EL (cell line): ENCODE measurements at places on chromosomes 6 and 20.

DNA sequence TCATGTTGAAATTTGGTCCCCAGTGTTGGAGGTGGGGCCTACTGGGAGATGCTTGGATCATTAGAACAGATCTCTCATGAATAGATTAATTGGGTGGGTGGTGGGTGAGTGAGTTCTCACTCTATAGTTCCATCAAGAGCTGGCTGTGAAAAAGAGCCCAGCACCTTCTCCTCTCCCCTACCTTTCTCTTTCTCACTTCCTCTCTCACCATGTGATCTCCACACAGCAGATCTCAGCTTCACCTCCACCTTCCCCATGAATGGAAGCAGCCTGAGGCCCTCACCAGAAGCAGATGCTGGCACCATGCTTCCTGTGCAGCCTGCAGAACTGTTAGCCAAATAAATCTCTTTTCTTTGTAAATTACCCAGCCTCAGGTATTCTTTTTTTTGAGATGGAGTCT lies 12.9 kb upstream of the GMNN start:
- no peak for DNase-seq

- no peak for DNase-seq
Observed at GRCh38 chr6:135233686-135234491, 52.8 kb downstream of the MYB start.

DNA sequence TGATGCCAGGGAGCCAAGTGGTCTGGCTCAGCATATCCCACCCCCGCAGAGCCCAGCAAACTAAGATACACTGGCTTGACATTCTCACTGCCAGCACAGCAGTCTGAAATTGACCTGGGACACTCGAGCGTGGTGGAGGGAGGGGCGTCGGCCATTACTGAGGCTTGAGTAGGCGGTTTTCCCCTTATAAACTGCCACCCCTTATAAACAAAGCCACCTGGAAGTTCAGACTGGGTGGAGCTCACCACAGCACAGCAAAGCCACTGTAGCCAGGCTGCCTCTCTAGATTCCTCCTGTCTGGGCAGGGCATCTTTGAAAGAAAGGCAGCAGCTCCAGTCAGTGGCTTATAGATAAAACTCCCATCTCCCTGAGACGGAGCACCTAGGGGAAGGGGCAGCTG lies 19.4 kb downstream of the TINAG start:
- DNase-seq, result no peak

GRCh38 chr6:110537208-110538123 lies 61.1 kb upstream of the SLC22A16 start:
- DNase-seq, result peak; percentile 91

- DNase-seq, result no peak
Observed at GRCh38 chr20:34747479-34747878, 43.3 kb downstream of the TP53INP2 start.

- no peak for DNase-seq
Observed at GRCh38 chr6:169763308-169763707, 11.9 kb downstream of the ERMARD start.
